B cell (primary cell): ENCODE measurements at places on chromosomes 6 and 20. TPM values are rescaled to one million over a fixed set of nuclear protein-coding genes. Genes with fewer than 3 reads are reported as not detected.
A peak's percentile ranks its signal among the peaks of the same experiment; 100 is the strongest.

DNA sequence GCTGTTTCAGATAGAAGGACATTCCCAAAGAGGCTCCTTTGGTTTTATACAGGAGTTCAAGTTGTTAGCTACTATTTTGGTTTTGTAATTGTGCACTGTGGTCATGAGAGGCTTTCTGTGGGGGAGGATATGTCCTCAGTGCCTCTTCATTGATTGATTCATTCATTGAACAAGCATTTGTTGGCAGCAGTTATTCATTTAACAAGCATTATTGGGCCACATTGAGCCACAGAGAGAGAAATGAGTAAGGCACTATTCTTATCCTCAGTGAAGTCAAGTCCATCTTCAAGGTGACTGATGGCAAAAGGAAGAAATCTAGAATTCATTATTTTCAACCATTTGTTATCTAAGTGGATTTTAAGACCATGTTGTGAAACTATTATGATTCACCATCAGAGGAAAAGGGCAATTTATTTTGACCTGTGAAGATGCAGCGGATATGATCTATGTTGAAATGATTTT lies 697.2 kb upstream of the CITED2 start:
- no peaks in the 10 kb centered on the region for H3K27me3 ChIP-seq
- H3K36me3 ChIP-seq, result no peaks in the 10 kb centered on the region
- DNase-seq, result no peak
- no peaks in the 10 kb centered on the region for H3K4me1 ChIP-seq
- H3K4me3 ChIP-seq, result no peak overlapping the region
- no peak overlapping the region for H3K27ac ChIP-seq

DNA sequence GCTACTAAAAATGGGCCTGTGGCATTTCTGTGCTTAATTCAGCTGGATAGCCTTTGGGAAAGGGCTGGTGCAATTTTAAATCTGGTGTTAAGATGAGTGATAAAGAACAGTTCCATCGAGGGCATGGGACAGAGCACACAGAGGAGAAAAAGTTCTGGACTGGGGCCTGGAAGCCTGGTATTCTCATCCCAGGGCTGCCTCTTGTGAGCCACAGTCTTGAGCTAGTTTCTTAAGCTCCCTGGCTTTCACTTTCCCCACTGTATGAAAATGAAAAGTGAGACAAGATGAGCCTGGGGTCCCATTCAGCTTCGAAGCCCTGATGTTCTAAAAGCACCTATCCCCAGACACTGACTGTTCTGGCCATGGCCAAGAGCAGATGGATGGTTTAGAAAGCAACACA lies 14.3 kb upstream of the LAMA4 start:
- H3K27me3 ChIP-seq, result no peaks in the 10 kb centered on the region
- no peak overlapping the region for H3K4me3 ChIP-seq
- H3K27ac ChIP-seq, result no peak overlapping the region
- DNase-seq, result no peak
- H3K36me3 ChIP-seq, result no peaks in the 10 kb centered on the region

- H3K36me3 ChIP-seq, result peaks cover 12% of the 10 kb centered on the region
- H3K4me3 ChIP-seq, result no peak overlapping the region
- DNase-seq, result peak; percentile 36
- no peaks in the 10 kb centered on the region for H3K27me3 ChIP-seq
Measured at GRCh38 chr6:89944826-89945407, 50.6 kb downstream of the GJA10 start.

DNA sequence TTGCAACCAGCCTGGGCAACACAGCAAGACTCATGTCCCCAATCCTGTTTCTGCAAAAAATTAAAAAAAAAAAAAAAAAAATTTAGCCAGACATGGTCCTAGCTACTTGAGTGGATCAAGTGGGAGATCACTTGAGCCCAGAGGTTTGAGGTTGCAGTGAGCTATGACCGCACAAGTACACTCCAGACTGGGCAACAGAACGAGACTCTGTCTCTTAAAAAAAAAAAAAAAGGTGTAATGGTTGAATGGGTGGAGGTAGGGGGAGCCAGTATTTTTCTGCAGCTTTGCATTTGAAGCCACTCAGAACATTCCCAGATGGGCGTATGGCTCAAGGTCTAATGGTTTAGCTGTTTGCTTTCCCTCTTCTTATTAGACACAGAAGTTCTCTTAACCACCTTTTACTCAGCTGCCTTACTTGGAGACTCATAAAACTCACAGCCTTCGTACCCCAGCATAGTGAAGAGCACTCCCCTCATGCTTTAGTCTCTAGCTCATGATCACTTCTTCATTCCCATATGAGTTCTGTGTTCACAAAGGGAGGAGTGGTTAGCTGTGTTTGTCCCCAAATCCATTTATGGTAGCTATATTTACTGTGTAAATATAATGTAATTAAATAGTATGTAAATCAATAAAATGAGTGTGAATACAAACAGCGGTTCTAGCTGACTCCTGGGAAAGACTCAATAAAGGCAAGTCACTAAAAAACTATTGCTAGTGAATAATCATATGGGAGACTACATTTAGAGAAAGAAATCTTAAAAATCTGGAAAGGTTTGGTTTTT lies 9.0 kb downstream of the FKBP1A start:
- H3K36me3 ChIP-seq, result no peaks in the 10 kb centered on the region
- H3K27ac ChIP-seq, result no peak overlapping the region
- no peak for DNase-seq
- H3K27me3 ChIP-seq, result no peaks in the 10 kb centered on the region
- peaks cover 35% of the 10 kb centered on the region for H3K4me1 ChIP-seq
- H3K4me3 ChIP-seq, result no peak overlapping the region

The LRRC73 gene
- total RNA-seq, result 0.99 and 1.2 TPM in 2 replicates

DNA sequence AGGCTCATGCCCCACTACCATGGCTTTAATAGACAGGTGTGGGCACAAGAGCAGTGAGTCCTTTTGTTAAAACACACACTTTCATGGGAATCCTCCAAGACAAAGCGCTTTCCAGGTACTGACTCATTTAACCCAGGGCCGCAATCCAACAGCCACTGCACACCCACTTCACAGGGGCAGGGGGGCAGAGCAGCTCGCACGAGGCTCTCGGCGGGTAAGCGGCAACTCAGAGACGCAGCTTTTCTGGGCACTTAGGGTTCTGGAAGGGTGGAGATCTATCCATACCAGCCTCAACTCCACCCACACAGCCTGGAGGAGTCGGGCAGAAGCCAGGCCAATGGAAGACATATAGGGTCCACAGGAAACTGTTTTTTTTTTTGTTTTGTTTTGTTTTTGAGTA lies 28.6 kb downstream of the PSMG4 start:
- H3K4me3 ChIP-seq, result no peak overlapping the region
- DNase-seq, result no peak
- no peaks in the 10 kb centered on the region for H3K36me3 ChIP-seq

DNA sequence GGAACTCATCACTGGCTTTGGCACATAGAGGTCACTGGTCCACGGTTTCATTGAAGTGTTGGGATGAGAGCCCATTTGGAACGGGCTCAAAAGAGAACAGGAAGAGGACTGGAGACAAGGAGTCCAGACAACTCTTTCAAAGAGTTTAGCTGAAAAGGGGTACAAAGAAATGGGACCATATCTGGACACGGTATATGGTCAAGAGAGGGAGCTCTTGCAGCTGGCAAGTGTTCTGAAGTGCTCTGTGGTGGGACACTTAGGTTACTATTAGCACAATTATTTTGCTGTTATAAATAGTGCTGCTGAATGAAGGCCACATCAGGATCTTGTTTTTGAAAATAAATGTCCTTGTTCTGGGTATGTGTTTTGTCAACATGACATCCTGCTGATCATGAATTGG lies 4.6 kb downstream of the SGK2 start:
- H3K27me3 ChIP-seq, result no peaks in the 10 kb centered on the region
- H3K36me3 ChIP-seq, result no peaks in the 10 kb centered on the region
- H3K4me3 ChIP-seq, result no peak overlapping the region
- H3K4me1 ChIP-seq, result no peaks in the 10 kb centered on the region
- DNase-seq, result peak; percentile 19
- no peak overlapping the region for H3K27ac ChIP-seq

DNA sequence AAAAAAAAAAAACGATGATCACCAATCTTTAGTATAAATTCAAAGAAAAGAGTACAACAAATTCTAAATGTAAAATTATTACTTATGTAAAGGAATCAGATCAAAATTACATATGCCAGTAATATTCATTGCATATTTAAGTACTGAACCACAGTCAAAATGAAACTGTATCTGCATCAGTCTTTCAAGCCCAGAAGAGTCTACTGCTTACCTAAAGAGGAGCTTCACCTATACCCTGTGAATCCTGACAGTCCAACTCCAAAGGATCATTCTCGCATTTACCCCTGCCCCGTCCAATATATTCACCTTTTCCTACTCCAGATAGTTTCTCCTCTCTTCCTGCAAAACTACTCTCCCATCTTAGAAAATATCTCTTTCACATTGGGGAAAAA lies 9.2 kb downstream of the ATG5 start:
- peaks cover 6% of the 10 kb centered on the region for H3K4me1 ChIP-seq
- H3K27me3 ChIP-seq, result no peaks in the 10 kb centered on the region
- H3K27ac ChIP-seq, result no peak overlapping the region
- no peak overlapping the region for H3K4me3 ChIP-seq
- no peak for DNase-seq

The ARG1 gene
- total RNA-seq, result not detected in 2 replicates

- no peak overlapping the region for H3K27ac ChIP-seq
- H3K36me3 ChIP-seq, result peaks cover 6% of the 10 kb centered on the region
- peaks cover 18% of the 10 kb centered on the region for H3K4me1 ChIP-seq
- peak overlapping the region; percentile 85 for H3K4me3 ChIP-seq
Measured at GRCh38 chr20:44908987-44909871, 631 bp upstream of the PABPC1L start.

GRCh38 chr6:15256538-15257271 lies 10.8 kb downstream of the JARID2 start:
- no peak overlapping the region for H3K4me3 ChIP-seq
- H3K36me3 ChIP-seq, result no peaks in the 10 kb centered on the region
- H3K27me3 ChIP-seq, result no peaks in the 10 kb centered on the region
- no peak overlapping the region for H3K27ac ChIP-seq

DNA sequence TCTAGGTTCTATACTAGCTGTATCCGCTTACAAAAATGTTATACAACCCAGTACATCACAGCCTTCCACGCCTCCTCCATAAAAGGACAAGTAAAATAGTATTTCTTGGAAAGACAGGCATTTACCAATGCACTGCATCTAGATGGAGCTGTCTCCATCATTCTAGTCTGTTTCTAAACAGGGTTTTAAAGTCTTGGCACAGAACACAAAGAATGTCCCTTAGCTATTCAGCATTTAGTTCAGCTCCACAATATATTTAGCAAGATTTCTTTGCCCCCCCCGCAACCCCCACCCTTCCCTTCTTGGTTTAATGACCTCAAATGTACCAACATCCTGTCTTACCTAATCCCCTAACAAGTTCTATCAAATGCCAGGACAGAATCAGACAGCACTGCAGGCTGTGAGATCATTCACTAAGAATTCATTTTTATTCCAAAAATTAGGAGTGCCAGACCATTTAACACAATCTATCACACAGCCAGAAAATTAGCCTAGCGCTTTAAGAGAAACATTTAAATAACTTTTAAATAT lies 198.6 kb downstream of the BACH2 start:
- H3K4me1 ChIP-seq, result peaks cover 89% of the 10 kb centered on the region
- no peaks in the 10 kb centered on the region for H3K27me3 ChIP-seq
- H3K4me3 ChIP-seq, result no peak overlapping the region
- peak overlapping the region; percentile 57 for H3K27ac ChIP-seq
- no peak for DNase-seq

DNA sequence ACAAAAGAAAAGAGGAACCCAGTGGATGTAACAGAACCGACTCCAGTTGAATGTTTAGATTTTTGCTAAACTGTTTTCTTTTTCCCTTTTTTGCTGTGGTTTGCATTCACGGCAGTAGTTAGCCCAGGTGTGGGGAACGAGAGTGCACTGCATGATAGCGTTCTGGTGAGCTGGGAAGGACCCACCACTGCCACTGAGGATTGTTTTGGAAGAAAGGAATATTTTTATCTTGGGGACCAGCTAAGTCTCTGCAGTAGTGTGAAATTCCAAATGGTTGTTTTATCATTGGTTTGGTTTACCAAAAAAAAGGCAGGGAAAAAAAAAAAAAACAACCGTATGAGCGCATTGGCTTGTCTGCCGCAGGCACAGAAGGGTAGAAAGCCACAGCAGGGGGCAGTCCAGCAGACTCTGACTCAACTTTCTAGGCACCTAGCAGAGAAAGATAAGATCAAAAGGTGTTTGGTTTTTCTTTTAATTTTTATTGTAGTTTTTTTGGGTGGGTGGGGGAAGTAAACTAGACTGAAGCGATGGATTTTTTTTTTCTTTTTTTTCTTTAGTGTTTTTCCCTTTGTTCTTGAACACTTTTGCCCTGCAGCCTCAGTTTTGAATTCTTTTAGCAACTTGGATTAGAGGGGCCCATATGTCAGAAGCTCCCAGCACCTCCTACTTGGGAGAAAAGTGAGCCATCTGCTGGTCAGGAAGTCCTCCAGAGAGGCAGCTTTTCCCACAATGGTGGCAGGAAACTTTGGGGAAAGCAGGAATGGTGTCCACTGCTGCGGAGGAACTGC lies 13.5 kb upstream of the RAB5IF start:
- DNase-seq, result no peak
- no peaks in the 10 kb centered on the region for H3K27me3 ChIP-seq
- peak overlapping the region; percentile 89 for H3K27ac ChIP-seq
- peaks cover 34% of the 10 kb centered on the region for H3K4me1 ChIP-seq
- H3K4me3 ChIP-seq, result no peak overlapping the region

DNA sequence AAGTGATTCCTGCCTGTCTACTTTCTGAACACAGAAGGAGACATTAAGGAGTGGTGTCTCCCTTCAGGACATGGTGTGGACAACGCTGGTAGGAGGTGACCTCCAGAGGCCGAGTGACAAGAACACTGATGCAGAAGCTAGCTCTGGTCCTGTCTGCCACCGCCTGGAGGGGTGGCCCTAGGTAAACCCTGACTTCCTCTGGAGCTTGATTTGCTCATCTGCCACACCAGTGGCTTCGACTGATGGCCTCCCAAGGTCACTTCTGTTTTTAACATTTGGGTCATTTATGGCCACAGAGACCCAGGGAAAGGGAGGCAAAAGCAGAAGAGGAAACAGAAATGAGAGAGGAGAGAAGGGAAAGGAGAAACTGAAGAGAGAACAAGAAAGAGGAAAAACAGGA lies 49.4 kb upstream of the SLC22A23 start:
- no peak for DNase-seq
- no peaks in the 10 kb centered on the region for H3K27me3 ChIP-seq

- H3K27ac ChIP-seq, result no peak overlapping the region
- no peak overlapping the region for H3K4me3 ChIP-seq
- no peaks in the 10 kb centered on the region for H3K27me3 ChIP-seq
- no peaks in the 10 kb centered on the region for H3K36me3 ChIP-seq
- peaks cover 4% of the 10 kb centered on the region for H3K4me1 ChIP-seq
- DNase-seq, result no peak
Measured at GRCh38 chr6:44869321-44869897, 458.7 kb upstream of the RUNX2 start.

DNA sequence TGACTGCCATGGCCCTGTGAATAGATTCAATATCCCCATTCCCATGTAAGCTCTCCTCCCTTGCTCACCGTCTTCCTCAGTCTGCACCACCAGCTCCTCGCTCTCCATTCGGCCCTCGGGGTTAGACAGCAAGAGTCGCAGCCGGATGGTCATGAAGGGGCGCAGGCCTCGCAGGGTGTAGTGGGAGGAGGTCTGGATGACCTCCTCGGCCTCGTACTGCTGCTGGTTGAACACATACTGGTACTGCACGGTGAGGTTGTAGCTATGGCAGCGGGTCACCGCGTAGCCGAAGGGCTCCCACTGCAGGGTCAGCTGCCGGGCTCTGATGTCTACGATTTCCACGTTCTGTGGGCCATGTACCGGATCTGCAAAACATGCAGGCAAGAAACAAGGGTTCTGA lies 717.5 kb downstream of the PTPRT start:
- no peaks in the 10 kb centered on the region for H3K4me1 ChIP-seq
- DNase-seq, result no peak
- no peak overlapping the region for H3K4me3 ChIP-seq
- H3K27ac ChIP-seq, result no peak overlapping the region
- no peaks in the 10 kb centered on the region for H3K36me3 ChIP-seq
- no peaks in the 10 kb centered on the region for H3K27me3 ChIP-seq
